Spleen (tissue), 13 donors: ENCODE measurements at places on chromosomes 7 and 10. TPM values are rescaled to one million over a fixed set of nuclear protein-coding genes. Genes with fewer than 3 reads are reported as not detected.

Gene FAM25A
- not detected for total RNA-seq

- peak; percentile 77 for DNase-seq
Observed at GRCh38 chr7:45709168-45710042, 135.2 kb downstream of the ADCY1 start.

DNA sequence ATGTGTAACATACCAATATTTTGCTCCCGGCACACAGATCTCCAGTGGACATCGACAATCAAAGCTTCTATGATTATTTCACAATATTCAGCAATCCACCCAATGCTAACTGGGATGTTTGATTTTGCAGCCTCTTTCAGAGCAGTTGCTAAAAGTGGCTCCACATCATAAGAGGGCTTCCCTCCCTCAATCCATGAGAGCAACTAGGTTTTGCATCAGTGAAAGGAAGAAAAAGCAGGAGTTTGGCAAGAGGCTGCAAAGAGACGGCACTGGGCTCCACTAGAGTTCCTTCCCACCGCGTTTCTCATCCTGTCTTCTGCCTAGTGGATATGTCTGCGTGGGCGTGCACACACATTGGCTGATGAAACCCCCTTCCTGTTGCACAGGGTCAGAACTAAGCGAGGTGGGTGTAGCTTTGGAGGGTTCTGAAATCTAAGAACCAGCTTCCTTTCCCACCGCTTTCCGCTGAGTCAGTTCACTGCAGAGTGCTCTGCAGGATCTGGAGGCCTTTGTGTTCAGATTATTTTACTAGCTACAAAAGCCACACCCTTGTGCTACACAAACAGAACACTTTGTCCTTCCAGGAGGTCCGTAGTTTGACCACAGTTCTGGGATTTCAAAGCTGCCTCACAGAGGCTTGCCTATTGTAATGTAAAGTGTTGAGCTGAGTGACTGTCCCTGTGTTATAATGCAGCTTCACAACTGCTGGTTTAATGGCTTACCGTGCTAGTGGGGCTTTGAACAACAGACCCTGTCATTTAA is 28.1 kb downstream of the ARL4A start:
- peak; percentile 81 for DNase-seq

GRCh38 chr10:77716458-77717317 is 79.1 kb upstream of the KCNMA1 start:
- no peak for DNase-seq

DNA sequence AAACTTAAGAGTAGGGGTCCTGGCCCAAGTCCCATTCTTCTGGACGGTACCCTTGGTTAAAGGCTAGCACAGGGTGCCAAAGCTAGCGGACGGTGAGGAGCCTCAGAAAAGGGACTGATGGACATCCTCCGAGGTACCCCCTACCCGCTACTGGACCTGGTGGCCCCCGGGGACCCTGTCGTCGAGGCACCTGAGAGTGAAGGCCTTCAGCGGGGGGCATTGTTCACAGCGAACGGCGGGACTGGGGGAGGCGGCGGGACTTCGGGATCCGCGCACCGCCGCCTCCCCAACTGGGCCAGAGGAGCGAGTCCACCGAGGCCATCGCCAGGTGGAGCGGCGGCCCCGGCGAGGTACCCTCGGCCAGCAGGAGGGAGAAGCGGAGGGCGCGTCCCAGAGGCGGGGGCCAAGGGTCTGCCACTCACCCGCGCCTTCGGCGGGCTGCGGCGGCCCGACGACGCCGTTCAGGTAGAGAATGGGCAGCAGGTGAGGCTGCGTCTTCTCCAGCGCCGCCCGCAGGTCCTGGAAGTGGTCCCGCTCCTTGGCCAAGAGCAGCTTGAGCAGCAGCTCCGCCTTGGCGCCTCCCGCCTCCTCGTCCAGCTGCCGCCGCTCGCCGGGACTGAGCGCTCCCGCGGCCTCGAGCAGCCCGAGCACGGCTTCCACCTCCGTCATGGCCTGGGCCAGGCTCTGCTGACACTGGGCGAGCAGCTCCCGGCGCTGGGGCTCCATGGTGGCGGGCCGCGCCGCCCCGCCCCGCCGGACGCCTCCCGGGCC is 575 bp downstream of the DLG5 start:
- peak; percentile 80 for DNase-seq

Gene UTF1
- total RNA-seq: not detected

DNA sequence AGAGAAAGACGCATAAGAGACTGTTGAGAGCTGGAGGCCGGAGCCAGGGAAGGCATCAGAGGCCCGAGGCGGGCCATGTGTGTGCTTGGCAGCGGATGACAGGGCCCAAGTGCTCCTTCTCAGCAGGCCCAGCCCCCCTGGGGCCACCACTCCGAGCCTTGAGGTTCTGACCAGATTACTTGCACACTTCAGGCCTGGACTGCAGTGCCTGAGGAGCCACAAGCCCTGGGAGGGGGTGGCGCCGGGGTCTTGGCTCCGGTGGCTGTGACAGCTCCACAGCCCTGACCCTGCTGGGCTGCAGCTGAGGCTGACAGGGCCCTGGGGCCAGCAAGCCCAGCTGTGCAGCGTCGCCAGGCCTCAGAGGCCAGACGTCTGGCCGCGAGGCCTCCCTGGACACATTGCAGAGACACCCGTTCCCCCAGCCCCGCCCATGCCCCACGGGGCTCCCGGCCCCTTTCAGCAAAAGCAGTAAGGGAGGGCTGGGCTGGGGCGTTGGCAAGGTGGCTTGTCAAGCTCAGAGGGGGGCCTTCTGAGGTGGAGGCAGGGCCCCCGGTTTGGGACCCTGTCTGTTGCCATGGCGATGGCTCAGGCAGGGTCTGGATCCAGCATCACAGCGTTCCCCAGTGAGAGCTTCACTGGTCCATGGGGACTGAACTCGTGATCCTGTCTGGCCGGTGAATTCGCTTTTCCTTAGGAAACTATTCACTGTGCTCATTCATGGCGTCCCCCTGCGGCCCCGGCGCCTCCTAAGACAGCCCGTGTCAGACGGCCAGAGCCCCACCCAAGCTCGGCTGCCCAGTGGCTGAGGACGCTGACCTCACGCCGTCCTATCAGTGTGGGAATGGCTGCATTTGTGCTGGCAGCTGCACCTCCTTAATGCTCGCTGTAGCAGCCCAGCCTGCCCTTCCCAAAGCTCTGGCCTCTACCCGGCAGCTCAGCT is 5.7 kb downstream of the ELN start:
- DNase-seq: no peak

Gene TSPAN12
- 28.8 TPM for total RNA-seq

Gene A1CF
- total RNA-seq: not detected

DNA sequence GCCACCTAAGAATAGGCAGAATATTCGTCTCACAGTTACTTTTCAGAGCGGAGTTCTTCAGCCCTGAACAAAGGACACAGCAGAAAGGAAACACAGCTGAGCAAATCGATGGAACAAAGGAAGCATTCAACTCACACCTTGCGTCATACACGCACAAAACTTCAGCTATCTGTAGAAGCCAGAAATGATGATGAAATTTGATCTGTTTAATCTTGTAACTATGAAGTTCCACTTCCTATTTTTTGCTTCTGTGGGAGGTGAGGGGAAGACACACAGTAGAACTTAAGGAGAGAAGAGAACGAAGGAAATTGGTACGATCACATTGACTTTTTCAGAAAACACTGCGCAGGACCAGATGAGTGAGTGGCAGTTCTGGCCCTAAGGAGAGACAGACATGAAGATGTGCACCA is 26.2 kb downstream of the FAM171A1 start:
- no peak for DNase-seq

- DNase-seq: no peak
Observed at GRCh38 chr10:94608559-94608958, 63.0 kb downstream of the HELLS start.

Gene OR2A12
- total RNA-seq: not detected

Gene HKDC1
- not detected for total RNA-seq

Gene CTAGE15
- total RNA-seq: not detected

GRCh38 chr10:97590082-97590747 is 694 bp downstream of the C10orf62 start:
- DNase-seq: no peak

DNA sequence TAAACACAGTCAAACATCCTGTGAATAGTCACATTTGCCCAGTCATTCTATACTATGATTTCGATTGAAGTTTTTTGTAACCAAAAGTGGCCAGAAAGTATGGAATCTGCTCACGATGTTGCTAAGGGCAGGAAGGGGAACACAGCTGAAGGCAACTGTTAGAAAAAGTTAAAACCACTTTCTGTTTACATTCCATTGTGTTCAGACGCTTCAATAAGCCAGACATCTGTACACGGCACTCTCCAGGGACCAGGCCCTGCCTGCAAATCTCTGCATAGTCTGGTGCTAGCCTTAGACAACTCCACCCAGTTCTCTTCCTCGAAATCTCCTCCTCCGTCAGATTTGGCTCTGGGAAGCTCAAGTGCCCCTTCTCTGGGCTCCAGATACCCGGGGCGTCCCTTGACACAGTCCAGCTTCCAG is 17.1 kb upstream of the TMEM120A start:
- no peak for DNase-seq

Gene ZMIZ1
- total RNA-seq: 127 TPM

- DNase-seq: no peak
Observed at GRCh38 chr7:17159500-17160037, 138.9 kb upstream of the AHR start.

Gene ZNF716
- total RNA-seq: not detected

GRCh38 chr7:42103020-42103419 is 134.0 kb downstream of the GLI3 start:
- no peak for DNase-seq

- no peak for DNase-seq
Observed at GRCh38 chr10:107577221-107577620, 412.7 kb upstream of the SORCS1 start.

DNA sequence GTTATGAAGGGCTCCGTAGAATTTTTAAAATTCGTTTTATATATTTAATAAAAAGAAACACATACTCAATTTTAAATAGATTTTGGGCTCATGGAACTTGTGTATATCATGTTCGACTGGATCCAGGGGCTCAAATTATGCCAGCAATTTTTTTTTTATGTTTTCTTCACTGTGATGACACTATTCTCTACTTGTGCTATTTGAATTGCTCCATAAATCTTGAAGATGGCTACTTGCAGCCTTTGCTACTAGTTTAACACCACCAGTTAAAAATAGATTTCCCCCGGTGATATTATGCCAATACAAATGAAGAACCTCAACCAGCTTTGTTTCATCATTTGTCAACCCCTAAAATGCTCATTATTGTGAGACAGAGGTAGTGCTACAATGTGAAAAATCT is 933.2 kb downstream of the IPMK start:
- DNase-seq: no peak

- DNase-seq: no peak
Observed at GRCh38 chr7:123823898-123824753, 20.8 kb upstream of the HYAL4 start.

Gene TRPV5
- total RNA-seq: not detected

Gene WEE2
- not detected for total RNA-seq

Gene SH2D4B
- 0.11 TPM for total RNA-seq

Gene FAM180A
- total RNA-seq: not detected

- no peak for DNase-seq
Observed at GRCh38 chr7:133674079-133674763, 421.3 kb downstream of the EXOC4 start.

Gene TFR2
- total RNA-seq: 1.9 TPM

GRCh38 chr10:11473128-11473760 is 138.2 kb downstream of the USP6NL start:
- DNase-seq: no peak

DNA sequence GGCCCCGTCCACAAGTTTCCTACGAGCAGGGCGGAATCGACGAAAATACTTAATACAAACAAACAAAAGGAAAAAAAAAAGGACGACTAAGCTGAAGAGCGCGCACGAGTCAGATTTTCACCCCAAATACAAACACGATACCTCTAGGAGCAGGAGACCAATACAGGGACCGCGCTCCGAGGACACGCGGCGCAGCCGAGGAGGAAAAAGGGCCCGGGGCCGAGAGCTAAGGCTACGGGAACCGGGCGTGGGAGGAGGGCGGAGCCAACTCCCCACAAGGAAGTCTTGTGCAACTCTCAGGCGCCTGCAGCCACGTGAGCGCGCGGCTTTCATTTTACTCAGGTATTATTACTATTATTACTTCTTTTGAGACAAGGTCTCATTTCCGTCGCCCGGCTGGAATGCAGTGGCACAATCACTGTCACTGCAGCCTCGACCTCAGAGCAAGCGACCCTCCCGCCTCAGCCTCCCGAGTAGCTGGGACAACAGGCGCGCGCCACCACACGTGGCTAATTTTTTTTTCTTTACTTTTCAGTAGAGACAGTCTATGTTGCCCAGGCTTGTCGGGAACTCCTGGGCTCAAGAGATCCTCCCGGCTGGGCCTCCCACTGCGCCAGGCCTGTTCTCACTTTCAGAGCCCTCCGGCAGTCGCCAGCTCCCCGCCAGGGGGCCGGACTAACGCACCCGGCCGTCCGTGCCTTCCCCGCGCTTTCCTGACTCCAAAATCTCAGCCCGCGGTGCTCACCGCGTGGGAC is 1.2 kb downstream of the HNRNPF start:
- DNase-seq: peak; percentile 98

DNA sequence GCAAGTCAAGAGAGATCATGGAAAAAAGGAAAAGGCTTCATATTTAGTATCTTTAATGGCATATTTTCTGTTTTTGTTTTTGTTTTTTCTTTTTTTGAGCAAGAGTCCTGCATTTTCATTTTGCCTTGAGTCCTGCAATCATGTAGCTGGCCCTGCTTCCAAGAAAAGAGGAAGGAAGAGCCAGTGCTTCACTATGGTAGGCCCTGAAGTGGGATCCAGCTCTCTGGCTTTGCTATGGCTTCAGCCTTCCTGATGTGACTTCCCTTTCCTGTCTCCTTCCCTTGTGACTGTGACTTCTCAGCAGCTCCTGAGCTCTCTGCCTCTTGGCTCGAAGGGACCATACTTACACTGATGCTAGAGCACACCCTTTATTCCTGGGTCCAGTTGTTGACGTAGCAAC is 512.3 kb downstream of the INHBA start:
- no peak for DNase-seq

- DNase-seq: peak; percentile 64
Observed at GRCh38 chr7:945147-945555, 9.3 kb downstream of the ADAP1 start.

GRCh38 chr7:76069238-76069638 is 21.3 kb downstream of the MDH2 start:
- no peak for DNase-seq

DNA sequence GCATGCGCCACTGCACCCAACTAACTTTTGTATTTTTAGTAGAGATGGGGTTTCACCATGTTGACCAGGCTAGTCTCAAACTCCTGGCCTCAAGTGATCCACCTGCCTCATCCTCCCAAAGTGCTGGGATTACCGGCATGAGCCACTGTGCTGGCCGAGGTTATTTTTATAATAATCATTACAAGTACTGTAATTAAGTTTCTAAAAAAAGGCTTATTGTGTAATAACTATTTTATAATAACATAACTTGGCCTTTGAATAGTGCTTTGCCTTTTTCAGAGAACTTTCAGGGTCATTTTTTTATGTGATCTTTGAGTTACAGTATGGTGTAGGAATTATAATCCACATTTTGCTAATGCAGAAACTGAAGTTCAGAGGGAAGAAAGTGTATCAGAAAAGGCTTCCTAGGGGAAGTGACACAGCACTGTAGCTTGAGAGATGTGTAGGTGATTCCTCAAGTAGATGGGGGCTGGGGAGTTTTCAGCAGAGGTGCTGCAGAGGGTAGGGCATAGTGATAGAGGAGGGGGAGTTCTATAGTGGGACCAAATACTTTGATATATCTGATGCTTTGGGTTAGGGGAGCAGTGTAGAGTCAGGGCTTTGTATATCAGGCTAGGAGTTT is 9.2 kb upstream of the SYPL1 start:
- no peak for DNase-seq

Gene CDC14C
- not detected for total RNA-seq

GRCh38 chr7:134622303-134622995 is 24.2 kb upstream of the BPGM start:
- no peak for DNase-seq
